ENCODE measurements at places on chromosomes 12 and 14.
A peak's percentile ranks its signal among the peaks of the same experiment; 100 is the strongest.

GRCh38 chr12:30829876-30830275 is 75.1 kb upstream of the CAPRIN2 start:
- no peak for DNase-seq

DNA sequence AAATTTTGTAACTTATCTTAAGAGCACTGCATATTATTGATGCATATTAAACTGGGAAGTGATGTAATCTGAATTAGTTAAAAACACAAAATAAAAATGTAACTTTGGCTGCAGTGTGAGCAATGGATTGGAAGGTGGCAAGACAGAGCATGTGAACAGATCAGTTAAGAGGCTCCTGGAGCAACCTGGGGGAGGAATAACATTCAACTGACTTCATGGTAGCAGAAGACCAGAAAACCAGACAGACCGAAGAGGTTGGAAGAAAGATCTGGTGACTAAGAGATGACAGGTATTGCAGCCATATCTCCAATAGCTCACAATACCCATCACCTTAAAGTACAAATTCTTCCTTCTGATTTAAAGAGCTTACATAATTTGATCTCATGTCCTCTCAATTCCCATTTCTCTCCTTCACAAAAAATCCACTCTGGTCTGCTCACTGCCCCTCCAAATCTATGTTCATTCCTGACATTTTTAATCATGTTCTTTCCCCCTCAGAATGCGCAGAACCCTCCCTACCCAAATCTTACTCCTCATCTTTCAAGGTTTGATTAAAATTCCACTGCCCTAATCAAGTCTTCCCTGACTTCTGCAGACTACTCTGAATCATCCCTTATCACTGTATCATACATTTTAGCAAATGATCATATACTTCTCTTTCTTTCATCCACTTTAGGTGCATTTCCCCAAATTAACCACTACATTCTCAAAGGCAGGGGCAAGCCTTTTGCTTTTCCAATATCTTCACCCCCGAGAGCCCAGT is 51.5 kb downstream of the DUSP16 start:
- DNase-seq = no peak

- DNase-seq = no peak
Measured at GRCh38 chr12:120066341-120066740, 50.2 kb downstream of the RAB35 start.

DNA sequence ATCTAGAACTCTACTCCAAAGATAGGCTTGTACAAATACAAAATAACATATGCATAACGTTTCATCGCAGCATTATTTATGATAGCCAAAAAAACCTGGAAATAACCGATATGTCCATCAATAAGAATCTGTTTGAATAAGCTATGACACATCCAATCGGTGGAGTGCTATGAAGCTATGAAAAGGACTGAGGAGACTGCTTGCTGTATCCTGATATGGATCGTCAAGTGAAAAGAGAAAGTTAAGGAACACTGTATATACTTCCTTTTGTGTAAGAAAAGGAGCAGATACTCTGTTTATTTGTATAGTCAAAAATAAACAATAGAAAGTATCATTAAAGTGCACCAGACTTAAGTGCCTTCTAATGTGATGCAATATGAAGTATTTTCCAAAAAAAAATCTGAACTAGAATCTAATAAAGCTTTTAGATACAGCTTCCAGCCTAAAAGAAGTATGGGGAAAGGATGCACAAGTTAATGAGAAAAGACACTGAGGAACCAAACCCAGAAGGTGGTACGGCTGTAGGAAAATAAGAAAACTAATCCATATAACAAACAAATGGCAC is 645 bp upstream of the KLHDC1 start:
- DNase-seq = no peak

GRCh38 chr12:90281154-90281868 is 572.7 kb upstream of the ATP2B1 start:
- no peak for DNase-seq

GRCh38 chr12:45601390-45601789 is 128.1 kb upstream of the ARID2 start:
- no peak for DNase-seq

GRCh38 chr14:41636492-41637392 is 30.1 kb downstream of the LRFN5 start:
- no peak for DNase-seq

DNA sequence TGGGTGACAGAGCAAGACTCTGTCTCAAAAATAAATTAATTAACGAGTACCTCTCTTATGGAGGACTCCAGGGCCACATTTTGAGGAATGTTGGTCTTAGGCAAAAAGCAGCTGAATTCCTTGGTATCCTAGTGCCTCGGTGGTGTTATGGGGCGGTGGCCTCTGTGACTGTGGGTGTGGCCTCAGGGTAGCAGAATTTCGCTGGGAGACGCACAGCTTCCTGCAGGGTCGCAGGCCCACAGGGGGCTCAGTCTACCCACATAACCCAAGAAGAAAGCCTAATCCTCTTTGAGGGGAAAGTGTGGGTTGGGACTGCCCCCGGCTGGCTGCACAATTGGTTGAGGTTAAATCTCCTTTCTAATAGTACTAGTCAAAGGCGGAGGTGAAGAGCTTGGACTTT is 11.2 kb upstream of the SERPINA4 start:
- DNase-seq = no peak

DNA sequence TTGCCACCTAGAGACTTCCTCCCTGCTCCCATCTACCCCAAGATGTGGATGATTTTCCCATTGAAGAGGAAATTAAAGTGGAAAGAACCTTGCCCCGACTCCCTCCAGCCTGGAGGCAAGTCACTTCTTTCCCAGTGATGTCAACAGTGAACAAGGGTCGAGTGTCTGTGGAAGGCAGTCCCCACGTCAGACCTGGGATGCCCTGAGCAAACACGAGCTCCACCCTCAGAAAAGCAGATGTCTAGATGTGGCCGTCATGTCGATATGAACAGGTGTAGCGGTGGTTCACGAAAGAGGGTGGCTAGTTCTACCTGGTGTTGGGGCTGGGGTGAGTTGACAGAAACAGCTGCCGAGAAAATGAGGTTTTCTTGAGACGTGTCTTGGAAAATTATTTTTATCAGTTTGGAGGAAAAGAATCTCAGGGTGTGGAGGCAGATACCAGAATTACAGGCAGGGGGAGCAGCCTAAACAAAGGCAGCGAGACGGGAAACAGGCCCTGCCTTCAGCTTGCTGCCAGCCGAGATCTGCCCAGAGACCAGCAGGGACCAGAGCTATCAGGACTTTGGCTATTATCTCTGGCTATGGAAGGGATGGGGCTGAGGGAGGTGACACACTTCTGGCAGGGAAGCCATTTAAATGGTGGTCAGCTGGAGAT is 25.9 kb downstream of the SYNDIG1L start:
- DNase-seq = no peak

DNA sequence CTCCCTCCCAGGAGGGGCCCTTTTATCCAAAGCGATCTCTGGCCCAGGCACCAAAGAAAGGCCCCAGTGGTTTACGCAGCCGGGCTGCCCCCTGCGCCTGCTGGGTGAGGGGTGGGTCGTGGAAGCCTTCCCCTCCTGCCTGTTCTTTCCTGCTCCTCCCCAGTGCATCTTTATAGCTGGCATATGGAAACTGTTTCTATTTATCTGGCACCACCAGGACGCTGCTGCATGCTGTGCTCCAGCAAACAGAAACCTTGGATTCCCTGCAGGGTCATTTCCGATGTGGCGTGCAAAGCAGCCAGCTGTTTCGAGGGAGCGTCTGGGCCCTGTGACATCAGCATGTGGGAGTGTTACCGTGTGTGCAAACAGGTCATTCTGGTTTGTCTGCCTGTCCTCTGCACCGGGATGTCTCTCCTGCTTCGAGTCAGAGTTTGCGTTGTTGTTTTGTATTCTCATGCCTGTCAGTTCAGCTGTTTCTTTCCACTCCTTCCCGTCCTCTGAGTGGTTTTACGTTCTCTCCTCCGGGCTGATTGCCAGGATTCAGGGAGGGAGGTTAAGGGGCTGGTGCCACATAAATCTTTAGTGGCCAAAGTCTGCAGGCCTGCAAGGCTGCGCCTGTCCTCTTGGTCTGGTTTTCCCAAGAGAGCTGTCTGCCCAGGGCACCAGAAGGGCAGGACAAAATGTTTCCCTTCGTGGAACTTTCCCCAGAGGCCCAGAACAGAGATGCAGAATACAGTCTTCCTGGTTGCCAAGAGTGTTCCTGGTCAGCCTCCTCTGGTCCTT is 24.6 kb downstream of the TPCN1 start:
- DNase-seq = no peak

GRCh38 chr14:73133795-73134194 is 2.5 kb upstream of the PSEN1 start:
- DNase-seq = no peak

GRCh38 chr12:22287101-22287500 is 47.4 kb downstream of the ST8SIA1 start:
- DNase-seq = no peak

- no peak for DNase-seq
Measured at GRCh38 chr14:53603994-53604393, 352.6 kb downstream of the BMP4 start.

GRCh38 chr12:46723629-46724419 is 102.0 kb downstream of the SLC38A4 start:
- DNase-seq = no peak

DNA sequence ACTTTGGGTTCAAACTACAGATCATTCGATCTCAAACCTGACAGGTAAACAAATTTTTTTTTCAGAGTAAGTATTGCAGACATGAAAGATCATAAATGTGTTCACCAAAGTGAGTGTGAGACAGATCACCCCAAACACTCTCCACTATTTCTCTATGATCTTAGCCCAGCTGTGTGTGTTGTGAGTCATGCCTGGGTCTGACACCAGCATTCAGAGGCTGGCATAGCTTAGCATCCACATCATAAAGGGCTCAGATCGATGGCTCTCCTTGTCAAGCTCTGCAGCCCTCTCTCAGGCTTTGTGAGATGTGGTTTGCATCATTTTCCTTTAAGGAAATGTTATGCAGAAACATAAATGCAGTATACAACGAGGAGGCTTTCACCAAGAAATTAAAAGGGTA is 164.9 kb downstream of the ETV6 start:
- no peak for DNase-seq

DNA sequence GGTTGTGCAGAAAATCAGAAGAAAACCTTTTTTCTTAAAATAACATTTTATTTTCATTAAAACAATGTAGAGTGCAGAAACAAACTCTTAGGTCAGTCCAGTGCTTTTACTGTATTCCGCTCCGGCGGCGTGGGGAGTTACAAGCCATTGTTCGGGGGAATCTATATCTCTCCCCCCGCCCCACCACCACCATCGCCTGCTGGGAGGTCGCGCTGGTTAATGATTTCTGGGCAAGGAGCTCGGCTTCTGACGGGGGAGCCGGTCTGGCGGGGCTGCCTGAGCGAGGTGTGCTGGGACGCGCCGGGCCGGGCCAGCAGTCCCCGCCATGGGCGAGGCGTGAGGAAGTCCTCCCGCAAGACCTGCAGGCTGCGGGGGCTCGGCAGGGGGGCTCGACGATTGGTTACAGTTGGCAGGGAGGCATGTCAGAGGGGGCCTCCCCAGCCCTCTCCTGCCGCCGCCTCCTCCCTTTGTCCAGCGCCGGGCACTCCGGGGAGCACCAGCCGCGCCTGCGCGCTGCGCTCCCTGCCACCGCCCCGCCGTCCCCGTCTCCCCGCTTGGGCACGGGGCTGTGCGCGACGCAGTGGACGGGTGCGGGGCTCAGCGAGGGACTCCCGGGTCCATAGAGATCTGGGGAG is 1.0 kb upstream of the DUSP6 start:
- DNase-seq = peak; percentile 44

DNA sequence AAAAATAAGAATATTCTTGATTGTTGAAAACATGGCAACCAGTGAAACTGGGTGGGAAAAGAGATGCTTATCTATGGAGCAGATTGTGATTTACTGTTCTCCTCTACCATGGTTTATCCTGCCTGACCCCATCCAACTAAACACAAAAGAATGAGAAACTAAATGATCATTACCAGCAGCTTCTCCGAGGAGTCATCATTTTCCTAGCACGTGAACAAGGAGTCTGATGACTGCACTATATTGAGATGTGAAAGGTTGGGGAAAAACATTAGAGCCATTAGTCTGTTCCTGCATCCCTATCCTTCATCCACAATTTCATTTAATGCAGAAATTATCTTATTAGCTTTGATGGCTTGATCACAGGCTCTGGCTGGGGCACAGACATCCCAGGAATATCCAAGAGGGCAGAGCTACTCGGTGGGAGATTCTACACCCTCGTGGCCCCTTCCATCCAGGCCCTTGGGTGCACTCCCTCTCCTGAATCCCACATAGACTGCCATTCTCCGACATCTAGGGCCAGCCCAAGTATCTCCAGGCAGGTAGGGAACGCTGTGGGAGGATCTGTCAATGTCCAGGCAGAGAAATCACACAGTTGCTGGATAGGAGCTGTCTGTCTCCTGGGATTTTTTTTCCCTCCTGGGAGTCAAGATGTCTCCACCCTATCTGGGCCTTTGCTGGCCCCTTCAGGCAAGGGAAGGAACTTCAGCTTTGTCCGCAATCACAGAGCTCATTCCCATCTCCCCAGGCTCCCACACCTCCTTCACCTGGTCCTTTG is 43.3 kb upstream of the DHRS4 start:
- no peak for DNase-seq

GRCh38 chr14:75040507-75040906 is 10.8 kb downstream of the MLH3 start:
- DNase-seq = no peak

GRCh38 chr12:6752167-6752920 is 597 bp downstream of the MLF2 start:
- DNase-seq = no peak

DNA sequence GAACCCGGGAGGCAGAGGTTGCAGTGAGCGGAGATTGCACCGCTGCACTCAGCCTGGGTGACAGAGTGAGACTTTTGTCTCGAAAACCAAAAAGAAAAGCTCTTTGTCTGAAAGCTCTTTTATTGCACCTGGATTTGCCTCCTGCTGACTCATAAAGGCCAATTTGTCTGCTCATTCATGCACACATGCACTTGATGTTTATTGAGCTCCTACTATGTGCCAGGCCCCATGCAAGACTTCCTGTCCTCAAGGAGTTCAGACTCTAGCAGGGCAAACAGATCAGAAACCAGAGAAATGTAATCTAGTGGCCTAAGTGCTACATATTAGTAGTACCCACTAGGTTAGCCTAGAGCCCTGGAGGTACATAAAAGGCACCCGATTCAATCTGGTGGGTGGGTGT is 16.3 kb upstream of the MLEC start:
- DNase-seq = no peak

DNA sequence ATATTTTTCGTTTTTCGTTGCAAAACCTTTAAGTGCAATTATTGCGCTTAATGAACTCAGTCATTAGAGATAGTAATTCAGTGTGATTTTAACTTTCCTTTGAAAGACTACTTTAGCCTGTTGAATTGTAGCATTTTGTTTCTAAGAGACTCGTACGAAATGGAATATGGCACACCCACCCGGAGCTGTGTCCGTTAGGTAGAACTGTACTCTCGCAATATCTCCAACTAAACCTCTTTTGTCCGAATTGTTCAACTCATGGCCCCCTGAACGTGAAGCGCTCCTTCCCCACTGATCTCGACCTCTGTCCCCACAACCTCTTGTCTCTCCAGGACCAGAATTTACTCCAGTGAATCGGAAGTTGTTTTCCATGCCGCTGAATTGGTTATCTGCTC is 800 bp downstream of the PCNX4 start:
- peak; percentile 4 for DNase-seq
